ENCODE measurements at places on chromosomes 1 and 21.

DNA sequence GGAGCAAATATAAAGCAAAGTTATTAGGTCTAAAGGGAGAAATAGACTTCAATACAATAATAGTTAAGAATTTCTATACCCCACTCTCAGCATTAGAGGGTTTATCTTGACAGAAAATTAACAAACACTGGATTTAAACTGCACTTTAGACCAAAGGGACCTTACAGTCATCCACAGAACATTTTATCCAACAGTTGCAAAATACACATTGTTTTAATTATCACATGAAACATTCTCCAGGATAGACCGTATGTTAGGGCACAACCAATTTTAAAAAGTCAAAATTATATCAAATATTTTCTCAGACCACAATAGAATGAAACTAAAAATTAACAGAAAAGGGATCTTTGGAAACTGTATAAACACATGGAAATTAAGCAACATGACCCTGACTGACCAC lies 384.5 kb upstream of the C1orf87 start:
- no peak for DNase-seq

GRCh38 chr1:112557385-112557784 lies 48.6 kb downstream of the WNT2B start:
- DNase-seq, result no peak

DNA sequence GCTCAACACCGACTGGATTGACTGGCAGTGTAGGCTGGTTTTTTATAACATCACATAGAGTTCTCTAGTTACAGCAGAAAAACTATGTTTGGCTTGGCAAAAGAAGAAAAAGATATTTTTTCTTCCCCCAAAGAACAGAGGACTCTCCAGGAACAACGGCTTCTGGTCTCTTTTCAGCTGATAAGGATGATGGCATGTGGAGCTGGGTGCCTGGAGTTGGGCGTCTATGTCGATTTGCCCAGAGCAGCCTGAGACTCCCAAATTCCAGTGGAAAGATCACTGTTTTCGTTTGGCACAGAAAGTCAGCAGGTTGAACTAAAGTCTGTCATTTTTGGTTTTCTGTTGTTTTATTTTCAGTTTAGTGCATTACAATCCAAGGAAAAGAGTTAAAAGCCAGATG lies 91.1 kb downstream of the SMYD2 start:
- DNase-seq, result no peak

DNA sequence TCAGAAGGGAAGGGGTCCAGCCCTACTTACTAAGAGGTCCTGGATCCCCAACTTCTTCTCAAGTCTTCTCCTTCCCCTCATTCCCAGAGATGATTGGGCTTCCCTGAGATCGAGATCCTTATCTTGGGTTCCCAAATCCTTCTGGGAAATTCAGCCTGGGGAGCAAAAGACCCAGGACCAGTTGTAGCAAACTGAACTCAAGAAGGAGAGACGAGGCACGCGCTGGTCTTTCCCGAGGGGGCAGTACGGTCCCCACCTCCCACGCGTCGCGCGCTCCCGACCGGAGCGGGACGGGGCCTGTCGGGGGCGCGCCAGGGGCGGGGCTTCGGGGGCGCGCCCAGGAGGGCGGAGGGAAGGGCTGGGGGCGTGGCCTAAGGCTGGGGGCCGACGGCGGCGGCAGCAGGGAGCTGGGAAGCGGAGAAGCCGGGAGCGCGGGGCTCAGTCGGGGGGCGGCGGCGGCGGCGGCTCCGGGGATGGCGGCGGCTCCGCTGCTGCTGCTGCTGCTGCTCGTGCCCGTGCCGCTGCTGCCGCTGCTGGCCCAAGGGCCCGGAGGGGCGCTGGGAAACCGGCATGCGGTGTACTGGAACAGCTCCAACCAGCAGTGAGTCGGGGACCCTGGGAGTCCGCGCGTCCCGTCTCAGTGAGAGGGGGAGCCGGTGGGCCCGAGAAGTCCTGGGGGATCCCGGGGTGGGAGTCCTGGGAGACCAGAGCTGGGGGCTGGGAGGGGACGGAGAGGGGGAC lies at the start of gene EFNA3:
TSS of gene EFNA3 (plus strand) at position 369 of the 741 bp plus-strand sequence. CDS start at position 474, 105 bp downstream.
- no peak for DNase-seq

DNA sequence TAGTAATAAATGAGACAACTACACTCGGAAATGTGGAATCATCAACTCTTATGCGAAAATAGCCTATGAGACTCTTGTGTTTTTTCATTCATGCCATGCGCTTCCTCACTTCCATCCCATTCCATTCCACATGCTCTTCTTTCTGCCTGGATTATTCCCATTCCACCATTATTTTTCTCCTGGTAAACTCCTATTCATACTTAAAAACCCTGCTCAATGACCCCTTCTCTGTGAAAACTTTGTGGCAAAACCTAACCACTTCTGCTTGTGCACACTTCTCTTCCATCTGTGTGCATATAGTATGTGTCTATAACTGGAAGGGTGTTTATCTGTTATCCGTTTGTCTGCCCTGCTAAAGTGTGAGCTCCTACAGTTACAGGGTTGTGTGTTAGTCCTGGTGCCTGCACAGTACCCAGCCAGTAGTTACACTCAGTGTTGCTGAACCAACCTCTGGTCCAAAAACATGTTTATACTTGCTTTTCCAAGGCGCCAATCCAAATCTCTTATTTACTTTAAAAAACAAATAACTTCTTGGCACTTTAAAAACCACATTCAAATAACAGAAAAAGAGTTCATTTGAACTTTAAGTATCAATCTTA lies 10.7 kb downstream of the EPHX1 start:
- DNase-seq, result no peak

Measured in activated CD8-positive, alpha-beta memory T cell treated with anti-CD3 and anti-CD28 coated beads for 4 hours (primary cell).